ENCODE measurements at places on chromosomes 16 and 17. TPM values are rescaled to one million over a fixed set of nuclear protein-coding genes. Genes with fewer than 3 reads are reported as not detected.

DNA sequence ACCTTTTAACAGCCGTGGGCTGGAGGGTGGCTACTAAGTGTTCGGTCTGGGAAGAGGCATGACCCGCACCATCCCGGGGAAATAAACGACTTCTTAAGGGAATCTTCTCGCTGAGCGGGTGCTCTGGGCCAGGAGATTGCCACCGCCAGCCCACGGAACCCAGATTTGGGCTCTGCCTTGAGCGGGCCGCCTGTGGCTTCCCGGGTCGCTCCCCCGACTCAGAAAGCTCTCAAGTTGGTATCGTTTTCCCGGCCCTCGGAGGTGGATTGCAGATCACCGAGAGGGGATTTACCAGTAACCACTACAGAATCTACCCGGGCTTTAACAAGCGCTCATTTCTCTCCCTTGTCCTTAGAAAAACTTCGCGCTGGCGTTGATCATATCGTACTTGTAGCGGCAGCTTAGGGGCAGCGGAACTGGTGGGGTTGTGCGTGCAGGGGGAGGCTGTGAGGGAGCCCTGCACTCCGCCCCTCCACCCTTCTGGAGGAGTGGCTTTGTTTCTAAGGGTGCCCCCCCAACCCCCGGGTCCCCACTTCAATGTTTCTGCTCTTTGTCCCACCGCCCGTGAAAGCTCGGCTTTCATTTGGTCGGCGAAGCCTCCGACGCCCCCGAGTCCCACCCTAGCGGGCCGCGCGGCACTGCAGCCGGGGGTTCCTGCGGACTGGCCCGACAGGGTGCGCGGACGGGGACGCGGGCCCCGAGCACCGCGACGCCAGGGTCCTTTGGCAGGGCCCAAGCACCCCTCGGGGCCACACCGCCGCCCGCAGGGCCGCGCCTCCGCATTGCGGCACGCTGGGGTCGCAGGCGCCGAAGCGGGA is 3.6 kb upstream of the CBX4 start:
- DNase-seq, result no peak

PIRT gene
- not detected for total RNA-seq

DNA sequence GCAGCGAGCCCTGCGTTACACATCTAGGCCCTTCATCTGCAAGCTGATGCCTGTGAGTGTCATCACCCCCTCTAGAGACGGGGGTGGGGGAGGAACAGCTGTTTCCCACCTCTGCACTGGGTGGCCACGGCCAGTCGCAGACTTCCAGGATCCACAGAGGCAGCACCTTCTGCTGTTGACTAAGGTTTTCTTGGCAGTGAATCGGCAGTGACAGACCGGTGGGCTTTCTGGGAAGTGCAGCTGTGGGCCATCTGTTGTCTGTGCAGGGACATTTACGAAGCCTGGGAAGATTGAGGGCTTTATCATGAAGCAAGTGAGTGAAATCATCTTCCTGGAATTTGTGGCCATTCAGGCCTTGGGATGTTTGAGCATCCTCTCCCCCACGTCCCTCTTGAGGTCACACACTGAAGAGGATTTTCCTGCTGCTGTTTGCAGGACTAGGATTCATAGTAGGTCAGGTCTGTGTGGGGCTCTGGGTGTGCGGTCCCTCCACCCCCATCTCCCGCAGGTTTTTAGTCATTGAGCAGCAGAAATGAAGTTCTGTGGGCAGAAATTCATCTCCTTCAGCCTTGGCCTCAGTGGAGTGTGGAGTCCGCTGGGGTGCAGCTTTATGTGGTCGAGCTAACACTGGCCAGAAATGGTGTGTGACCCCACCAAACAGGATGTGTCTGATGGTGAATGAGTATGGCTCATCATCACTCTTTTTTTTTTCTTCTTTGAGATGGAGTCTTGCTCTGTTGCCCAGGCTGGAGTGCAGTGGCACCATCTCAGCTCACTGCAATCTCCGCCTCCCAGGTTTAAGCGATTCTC is 12.0 kb downstream of the PGS1 start:
- DNase-seq, result peak; percentile 99

AIPL1 gene
- total RNA-seq, result under 0.01 TPM

GRCh38 chr16:70689035-70689969 is 3.4 kb upstream of the MTSS2 start:
- no peak for DNase-seq

DNA sequence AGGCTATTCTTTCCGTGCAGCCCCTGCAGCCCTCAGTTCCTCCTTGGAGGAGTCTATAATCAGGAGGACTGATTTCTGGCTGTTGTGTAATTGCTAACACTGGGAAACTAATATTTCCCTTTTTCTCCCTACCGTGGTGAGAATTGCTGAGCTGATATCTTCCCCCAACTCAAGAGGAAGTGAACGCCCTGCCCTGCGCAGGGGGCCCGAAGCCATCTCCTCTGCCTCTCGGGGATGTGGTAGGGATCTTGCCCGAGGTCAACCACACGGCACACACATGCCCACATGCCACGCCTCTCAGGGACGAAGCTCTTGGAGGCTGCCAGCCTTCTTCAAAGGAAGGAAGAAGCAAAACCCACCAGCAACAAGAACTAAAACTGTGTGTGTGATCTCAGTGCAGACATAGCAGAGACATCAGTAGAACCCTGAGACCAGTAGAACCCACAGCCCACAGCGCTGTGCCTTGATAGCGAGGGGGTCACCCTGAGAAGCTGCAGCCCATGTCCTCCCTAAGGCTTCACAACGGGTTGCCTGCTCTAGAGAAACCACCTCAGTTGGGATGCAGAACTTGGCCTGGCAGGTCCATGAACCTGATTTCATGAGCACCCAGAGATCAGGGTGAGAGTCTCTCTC is 8.9 kb upstream of the ULK2 start:
- no peak for DNase-seq

ULK2 gene
- 46.5 TPM for total RNA-seq

GRCh38 chr17:36703860-36704266 is 102.5 kb downstream of the MRM1 start:
- DNase-seq, result peak; percentile 22

SSTR5 gene
- total RNA-seq, result not detected

DNA sequence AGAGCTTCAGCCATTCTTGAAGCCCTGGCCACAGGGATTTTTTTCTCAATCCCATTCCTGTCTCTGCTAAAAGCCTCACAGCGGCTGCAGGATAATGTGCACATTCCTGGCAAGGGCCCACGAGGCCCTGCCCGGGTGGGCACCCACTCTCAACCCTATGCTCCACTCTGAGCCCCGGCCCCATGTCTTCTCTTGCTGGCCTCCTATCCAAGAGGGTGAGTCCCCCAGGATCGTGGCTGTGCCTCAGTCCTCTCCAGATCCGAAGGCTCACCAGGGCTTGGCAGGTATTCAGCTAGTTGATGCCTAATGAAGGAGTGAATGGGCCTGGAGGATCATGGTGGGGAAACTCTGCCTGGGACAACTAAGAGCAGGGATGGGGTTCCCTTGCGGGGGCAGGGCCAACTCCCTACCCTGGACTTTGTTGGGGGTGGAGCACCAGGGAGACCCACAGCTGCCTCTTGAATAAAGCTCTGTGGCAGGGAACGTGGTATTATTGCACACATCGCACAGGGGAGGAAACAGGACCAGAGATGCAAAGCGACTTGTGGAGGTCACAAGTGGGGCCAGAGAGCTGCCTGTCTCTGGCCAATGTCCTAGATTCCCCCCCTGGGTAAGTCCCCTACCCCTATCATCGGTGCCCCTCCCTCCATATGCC is 5.4 kb downstream of the ARHGAP27 start:
- no peak for DNase-seq

DNA sequence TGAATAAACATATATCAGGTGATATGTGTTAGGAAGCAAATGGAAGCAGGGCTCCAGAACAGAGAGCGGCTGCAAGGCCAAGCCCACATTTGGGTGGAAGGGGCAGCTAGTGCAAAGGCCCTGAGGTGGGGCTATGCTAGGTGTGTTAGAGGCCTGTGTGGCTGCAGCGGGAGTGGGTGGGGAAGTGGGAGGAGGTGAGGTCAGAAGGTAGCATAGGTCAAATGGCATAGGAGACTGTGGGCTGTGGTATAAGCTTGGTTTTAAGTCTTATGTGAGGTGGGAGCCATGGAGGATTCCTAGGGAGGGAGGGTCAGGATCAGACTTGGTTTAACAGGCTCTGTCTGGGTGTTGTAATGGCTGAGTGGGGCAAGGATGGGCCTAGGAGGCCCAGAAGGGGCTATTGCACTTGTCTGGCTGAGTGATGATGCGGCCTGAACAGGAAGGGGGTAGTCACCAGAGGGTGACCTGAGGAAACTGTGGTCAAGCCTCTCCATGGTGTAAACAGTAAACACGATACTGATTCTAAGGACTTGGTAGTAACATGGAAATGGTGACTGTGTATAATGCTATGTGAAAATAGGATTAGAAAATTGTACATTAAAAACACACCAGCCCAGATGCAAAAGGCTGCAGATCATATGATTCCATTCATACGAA is 31.1 kb downstream of the RAI1 start:
- DNase-seq, result peak; percentile 80

DNA sequence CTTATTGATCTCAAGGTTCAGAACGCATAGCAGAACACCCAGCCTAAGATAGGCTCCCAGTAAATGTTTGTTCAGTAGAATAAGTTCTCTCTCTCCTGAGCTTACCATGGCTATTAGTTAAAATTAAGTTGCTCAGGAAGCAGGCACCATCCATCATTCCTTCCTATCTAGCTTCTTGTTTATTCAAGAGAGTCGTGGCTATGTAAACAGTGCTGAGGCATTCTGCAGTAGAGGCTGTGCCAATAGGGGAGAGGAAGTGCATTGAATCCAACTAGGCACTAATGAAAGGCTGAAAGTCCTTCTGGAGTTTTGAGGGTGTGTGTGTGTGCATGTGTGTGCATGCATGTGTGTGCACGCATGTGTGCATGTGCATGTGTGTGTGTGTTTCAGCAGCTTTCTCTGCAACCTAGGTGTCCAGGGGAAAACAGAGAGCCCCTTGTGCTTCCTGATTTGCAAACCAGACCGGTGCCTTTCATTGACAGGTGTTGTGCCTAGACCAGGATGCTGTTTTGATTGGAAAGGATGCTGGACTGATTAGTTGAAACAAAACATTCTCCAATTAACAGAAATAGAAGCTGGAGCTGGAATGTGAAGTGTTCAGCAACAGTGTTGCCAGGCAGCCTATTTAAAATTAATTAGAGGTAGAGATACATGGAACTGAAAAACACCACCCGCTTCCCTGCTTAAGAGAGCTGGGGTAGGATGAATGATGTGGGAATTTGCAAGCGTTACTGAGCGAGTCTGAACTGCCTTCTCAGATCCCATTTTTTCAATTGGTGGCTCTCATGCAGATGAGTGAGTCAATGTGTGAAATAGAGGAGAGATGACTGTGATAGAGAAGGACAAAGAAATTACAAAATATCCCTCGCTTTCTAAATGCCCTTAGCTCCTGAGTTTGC is 103.3 kb upstream of the CLEC3A start:
- peak; percentile 89 for DNase-seq

DNA sequence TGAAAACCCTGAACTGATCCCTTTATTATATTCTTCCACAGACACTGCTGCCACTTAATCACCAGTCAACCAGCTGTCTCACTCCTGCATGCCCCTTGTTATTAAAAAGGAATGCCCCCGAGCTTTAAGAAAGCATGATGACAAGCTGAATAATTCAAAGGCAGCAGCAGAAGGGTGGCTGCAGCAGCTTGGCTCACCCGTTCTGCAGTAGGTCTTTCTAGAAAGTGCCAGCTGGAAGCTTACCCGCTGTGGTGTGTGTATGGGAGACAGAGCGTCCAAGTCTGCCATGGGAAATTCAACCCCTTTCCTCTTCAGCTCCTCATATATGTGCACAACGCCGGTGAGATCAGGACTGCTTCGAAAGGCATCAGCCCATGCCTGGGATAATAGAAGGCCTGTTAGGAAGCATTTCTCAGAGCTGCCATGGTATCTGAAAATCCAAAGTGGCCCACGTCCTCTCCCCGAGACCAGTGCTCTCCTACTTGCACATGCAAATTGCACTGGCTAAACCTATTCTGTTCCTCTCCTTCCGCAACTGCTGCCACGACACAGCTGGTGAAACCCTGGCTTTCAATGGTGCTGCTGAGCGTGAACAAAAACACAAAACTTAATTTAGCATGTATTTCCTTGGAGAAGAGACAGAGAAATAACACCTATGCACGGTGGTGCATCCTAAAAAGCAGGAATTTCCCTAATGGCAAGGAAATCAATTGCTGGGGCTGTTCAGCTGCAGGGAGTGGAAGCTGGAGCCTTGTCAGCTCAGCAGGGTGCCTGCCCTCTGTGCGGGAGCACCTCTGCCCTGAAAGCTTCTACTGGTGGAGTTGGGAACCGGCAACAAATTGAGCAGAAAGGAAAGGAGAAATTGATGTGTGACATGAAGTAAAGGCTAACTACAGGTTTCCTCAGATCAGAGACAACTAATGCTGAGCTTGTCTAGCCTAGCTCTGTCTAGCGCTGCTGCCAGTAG is 47.9 kb upstream of the SREBF1 start:
- DNase-seq, result no peak

- DNase-seq, result peak; percentile 86
These were observed 47.4 kb upstream of the NUDT7 start for GRCh38 chr16:77674888-77675287.

FBXW10 gene
- under 0.01 TPM for total RNA-seq

GRCh38 chr17:32396343-32396742 is 46.4 kb downstream of the ZNF207 start:
- no peak for DNase-seq

DNA sequence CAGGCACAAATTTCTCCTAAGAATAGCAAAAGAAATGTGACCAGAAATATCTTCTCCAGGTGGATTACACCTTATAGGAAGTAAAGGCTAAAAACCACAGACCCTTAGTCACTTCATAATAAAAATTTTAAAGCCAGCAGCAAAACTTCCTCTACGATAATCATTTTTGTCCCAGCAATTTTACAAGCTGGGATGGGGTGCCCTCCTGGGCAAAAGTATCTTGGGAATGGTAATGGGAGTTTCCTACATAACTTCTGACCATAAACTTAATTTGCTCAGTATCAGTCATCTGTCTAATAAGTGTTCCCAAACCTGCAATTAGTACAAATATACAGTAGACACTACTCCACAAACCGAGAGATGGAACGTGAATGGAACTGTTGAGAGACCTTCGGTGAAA is 3.0 kb downstream of the PHF12 start:
- DNase-seq, result no peak

COQ9 gene
- 51.2 TPM for total RNA-seq

- DNase-seq, result no peak
These were observed 9.0 kb downstream of the CBFA2T3 start for GRCh38 chr16:88967830-88968588.

DNA sequence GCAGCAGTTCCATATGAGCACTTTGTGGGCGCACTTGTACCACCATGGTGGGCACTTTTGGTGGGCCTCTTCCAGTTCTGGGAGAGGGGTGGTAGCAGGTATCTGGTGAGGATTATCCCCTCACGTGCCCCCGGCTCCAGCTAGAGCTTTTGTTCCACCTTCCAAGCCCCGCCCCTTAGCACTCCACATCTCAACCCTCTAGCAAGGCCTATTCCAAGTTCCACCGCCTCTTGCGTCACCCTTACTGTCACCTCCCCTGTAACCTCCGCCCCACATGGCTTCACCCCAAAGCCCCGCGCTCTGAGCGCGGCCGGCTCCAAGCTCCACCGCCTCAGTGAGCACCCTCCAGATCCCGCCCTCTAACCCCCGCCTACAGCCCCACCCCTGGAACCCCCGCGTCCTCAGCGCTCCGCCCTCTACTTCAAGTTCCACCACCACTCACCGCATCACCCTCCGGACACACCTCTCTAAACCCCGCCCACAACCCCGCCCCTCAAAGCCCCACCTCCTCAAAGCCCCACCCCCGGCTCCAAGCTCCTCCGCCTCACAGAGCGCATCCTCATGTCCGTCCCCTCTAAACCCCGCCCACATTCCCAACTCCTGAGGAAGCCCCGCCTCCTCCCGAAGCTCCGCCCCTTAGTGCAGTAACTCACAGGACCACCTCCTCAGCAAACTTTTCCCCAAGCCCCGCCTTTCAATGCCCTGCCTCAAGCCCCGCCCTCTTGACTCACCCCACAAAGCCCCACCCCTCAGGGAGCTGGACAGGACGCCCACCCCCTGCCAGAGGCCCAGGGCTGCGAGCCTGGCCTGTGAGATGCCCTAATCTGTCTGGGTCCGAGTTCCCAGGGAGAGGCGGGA is 11.1 kb downstream of the SCN4A start:
- peak; percentile 85 for DNase-seq

Data from fibroblast of lung (primary cell).